Fibroblast of skin of right biceps (primary cell): ENCODE measurements at places on chromosomes 4 and X.

GRCh38 chr4:60822986-60823385 lies 377.1 kb upstream of the ADGRL3 start:
- DNase-seq, result no peak

DNA sequence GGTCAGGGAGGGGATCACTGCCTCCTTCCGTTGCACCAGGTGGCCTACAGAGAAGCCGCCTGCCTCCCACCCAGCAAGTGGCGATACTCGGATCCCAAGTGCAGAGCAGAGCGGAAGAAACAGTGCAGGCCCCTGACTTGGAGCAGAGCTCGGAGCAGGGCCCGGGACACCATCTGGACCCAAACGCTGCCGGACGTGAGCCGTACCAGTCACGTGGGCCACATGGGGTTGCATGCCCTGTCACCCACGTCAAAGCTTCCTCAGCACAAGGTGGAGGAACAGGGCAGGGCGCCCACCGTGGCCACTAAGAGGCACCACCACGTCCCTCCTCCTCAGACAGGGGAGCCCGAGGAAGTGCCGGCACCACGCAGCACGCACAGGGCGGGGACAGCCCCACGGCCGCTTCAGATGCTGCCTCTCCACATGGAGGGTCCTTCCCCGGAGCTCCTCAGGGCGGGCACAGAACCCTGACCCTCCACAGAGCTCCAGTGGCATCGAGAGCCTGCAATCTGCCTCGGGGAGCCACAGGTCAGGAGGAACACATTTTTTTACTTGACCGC lies 18.7 kb downstream of the ZFYVE28 start:
- DNase-seq, result no peak

- DNase-seq, result no peak
Observed at GRCh38 chr4:88919056-88919455, 137.9 kb downstream of the FAM13A start.

DNA sequence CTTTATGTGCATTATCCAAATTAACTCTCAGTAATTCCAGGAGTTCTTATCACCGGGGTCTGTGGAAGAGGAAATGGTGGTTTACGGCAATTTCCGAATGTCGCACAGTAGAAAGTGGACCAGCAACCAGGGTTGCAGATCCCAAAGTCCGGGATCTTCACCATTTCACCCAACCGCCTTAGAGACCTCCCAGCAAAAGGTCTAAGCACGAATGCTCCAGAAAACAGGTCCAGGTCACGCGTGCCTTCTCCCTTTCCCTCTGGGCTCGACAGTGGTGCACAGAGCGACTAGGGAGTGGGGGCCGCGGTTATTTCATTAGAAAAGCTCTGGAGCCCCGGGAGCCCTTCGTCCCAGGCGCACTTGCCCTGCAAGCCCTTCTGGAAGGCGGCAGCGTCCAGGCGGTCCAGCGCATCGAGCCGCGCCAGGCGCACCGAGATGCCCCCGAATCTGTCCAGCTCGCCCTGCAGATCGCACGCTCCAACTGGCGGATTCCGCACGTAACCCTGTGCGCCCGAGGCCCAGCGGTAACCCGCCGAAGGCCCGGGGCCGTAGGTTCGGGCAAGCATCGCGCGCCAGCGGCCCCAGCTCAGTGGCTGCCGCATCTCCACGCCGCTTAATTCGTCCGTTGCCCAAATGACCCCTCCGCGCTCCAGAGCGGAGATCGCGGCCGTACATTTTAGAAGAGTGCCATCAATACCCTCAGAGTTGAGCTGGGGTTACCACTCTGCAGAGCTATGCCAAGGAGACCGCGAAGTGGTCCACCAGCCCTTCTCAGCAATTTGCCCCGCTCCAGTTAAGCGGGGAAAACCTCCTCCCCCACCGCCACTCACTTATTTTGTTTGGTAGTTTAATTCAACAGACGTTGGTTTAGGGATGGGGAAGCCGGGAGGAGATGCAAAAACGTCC lies at the start of gene NUDT6:
Gene NUDT6, minus strand, starts transcription at position 627 of the 906 bp plus-strand sequence. Its CDS starts 25 bp downstream, at position 602.
- DNase-seq, result peak; percentile 63

DNA sequence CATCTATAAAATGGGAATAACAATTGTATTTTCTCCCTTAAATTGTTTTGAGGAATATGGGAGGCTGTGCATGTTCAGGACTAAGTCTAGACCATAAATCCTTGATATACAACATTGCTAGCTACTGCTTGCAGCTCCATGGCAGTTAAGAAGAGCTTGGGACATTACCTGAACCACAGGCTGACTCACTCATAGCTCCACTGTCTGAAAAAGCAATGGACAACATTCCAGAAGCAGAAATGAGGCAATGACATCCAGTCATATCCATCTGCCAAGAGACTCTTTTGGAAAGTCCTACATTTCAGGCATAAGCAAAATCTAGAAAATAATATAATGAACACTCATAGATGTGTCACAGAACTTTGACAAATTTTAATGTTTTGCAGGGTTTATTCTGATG lies 167.3 kb upstream of the LEF1 start:
- peak; percentile 86 for DNase-seq

DNA sequence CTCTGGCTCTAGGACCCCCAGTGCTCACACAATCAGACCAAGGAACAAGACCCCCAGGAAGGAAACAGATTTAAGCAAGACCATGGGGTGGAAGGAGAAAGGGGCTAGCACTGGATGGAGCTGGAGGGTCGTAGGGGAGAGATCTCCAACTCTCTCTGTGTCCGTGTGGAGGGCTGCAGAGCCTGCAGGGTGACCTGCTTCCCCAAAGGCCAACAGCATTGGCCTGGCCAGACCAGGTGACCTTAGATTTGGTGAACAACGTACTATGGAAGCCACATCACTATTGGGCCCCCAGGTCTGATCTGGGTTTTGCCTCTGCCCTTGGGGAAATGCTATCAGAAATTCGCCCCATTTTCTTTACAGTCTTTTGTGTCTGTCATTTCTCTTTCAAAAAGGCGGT lies 26.0 kb downstream of the NLGN3 start:
- no peak for DNase-seq

DNA sequence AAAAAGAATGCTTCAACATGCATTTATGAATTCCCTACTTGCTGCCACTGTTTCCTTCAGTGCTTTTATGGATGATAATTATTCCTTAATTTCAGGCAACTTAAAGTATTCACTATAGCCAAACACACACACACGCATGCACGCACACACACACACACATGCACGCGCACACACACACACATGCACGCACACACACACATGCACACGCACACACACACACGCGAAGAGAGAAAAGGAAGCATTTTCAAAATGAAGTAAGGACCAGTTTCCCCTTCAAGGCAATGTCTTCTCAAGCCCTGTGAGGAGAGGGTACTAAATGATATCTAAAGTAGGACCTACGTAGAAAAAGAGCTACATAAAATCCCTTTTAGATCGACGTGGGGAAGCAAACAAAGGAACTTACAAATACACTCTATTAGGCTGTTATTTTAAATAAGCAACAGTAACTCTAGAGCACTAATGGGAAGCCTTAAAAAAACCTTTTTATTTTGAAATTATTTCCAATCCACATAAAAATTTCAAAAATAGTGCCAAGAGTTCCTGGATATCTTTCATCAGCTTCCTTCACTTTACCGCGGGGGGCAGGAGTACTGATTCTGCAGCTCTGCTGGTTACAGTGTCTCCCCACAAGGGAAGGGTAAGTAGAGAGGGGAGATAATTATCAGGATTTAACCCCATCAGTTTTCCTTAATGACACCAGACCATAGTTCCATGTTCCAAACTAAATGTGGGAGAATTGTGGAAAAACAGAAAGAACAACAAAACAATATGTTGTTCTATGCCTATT lies 13.7 kb downstream of the IRF2 start:
- no peak for DNase-seq

DNA sequence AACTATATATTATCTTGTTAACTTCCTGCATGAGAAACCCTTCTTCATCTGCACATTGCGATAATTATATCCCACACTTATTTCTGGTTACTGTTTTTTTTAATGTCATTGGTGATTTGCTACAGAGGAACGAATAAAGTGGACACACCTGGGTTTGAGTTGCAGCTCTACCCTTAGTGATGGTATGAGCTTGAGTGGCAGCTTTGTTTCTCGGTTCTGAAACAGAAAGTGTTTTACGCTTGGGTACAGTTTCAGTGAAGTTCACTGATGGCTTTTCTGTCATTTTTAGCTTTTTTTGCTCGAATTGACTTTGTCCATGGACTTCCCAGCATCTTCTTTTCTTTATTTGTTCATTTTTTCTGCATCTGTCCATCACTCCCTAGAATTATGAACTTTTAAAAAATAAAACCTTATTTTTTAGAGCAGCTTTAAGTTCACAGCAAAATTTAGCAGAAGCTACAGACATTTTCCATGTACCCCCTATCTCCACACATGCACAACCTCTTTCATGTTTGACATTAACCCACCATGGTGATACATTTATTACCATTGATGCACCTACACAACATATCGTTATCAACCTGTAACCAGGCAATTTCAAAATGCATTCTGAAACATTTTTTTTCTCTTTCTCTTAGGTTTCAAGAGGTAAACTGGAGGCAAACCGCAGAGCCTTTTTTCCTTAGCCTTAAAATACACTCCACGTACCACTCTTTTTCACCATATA lies 1041.6 kb upstream of the PRKX start:
- DNase-seq, result no peak

DNA sequence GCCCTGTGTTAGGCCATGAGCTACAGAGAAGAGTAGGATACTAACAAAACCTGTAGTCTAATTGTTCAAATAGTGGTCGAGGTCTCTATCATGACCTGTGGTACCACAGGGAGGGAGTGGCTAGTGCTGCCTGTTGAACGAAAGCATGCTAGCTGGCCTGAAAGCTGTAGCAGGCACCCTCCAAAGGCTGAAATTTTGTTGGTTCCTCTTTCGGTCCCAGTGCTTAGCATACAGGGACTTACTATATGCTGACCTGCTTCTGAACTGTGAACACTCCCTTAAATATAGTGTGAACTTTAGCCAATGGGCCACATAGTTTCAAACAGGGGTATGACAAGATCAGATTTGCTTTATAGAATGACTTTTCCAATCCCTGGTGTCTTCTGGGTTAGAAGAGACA lies 113.4 kb downstream of the PJA1 start:
- DNase-seq, result no peak

DNA sequence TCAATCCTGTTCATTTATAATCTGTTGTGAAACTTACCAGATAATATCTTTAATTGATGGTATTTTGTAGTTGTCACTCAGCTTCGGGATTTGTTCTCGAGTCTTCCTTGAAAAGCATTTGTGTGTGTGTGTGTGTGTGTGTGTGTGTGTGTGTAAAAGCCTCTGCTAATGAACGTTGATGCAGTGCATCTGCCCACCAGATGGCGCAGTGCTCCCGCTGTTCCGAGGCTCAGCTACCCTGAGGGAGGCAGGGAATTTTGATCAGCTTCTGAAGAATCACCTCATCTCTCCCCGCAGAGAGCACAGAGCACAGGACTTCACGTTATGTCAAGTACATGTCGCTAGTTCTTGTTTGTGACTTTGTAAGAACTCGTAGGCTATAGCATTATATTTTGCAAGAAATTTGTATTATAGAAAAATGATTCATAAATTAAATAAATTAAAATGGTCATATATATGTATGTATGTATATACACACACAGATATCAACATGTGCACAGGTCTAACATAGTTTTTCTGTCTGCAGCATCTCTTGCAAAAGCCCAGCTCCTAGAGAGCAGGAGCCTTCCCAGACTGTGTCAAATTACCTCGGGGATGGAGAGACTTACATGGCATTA lies 316.7 kb upstream of the IGFBP7 start:
- DNase-seq, result peak; percentile 61

DNA sequence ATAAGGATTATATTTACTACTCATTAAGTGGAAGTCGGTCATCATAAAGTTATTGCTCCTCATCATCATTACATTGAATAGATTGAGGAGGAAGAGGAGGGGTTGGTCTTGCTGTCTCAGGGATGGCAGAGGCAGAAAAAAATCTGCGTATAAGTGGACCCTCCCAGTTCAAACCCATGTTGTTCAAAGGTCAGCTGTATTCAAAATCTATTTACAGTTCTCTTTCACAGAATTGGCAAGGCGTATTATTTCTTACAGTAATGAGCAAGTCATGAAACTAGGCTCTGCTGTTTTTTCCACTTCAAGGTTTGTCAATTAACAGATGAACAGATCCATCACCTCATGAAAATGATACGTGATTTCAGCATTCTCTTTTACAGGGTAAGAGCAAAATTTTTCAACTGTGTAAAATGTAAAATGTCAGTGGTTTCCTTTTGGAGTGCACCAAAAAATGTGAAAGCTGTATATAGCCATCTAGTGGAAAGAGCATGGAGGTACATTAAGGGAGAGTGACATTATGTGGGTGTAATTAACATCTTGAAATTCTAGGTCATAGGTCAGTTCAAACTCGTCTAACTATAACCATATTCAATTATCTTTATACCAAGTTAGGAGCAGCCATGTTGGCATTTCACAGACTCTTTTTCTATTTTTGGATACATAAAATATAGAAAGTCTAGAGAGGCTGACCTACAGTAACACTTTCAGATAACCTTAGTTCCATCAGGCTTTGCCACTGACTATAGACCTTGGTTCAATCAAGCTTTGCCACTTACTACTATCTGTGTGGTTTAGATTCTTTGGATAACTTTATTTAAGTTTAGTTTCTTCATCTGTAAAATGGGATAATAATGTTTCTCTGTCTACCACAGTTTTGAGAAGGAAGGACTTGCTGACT lies 30.1 kb downstream of the NEIL3 start:
- peak; percentile 48 for DNase-seq

DNA sequence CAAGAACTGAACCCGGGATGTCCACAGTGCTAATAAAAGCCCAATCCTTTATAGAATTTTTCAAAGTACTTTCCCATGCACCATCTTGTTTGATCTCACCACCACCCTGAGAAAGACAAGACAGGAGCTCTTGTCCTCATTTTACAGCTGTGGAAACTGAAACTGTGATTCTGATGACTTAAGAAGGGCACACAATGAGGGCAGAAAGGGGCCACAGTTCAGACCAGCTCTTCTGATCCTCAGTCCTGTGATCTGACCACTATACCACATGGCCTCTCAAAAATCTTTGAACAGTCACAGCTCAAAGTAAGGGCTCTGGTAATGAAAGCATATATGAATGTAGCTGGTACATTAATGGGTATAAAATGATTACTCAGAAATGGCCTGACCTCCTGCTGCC lies 127.3 kb upstream of the CPEB2 start:
- DNase-seq, result no peak
